MCF 10A (cell line): ENCODE measurements at places on chromosomes 3 and 15. TPM values are rescaled to one million over a fixed set of nuclear protein-coding genes. Genes with fewer than 3 reads are reported as not detected.

The ZNF502 gene
- 2.4 and 2.8 TPM in 2 replicates for total RNA-seq

The ITGA11 gene
- total RNA-seq: 0.19 TPM in 1 of 2 replicates, not detected in the other

The ARMC8 gene
- total RNA-seq: 29.8 and 35.3 TPM in 2 replicates

The CPLX3 gene
- total RNA-seq: not detected in 2 replicates
